ENCODE measurements at places on chromosomes 11 and 22.

DNA sequence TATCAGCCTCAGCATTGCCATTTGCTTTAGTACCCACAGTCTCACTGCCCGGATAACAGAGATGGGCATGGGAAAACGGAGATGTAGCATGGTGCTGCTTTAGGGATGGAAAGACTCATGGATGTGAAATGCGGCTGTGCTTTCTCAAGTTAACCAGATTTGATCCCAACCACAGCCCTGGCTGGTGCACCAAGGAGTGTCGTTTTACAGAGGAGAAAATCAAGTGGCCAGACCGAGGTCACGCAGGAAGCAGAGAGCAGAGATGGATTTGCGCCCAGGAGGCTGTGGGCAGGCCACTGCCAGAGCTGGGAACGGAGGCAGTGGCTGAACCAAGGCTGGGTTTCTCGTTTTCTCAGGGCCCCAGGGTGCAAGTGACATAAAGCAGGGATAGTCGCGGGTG lies 9.0 kb downstream of the MB start:
- no peak for DNase-seq

- DNase-seq: no peak
Observed at GRCh38 chr22:16654882-16655281, 62.3 kb upstream of the CCT8L2 start.

- DNase-seq: no peak
Observed at GRCh38 chr11:130477586-130478203, 29.2 kb downstream of the ADAMTS15 start.

DNA sequence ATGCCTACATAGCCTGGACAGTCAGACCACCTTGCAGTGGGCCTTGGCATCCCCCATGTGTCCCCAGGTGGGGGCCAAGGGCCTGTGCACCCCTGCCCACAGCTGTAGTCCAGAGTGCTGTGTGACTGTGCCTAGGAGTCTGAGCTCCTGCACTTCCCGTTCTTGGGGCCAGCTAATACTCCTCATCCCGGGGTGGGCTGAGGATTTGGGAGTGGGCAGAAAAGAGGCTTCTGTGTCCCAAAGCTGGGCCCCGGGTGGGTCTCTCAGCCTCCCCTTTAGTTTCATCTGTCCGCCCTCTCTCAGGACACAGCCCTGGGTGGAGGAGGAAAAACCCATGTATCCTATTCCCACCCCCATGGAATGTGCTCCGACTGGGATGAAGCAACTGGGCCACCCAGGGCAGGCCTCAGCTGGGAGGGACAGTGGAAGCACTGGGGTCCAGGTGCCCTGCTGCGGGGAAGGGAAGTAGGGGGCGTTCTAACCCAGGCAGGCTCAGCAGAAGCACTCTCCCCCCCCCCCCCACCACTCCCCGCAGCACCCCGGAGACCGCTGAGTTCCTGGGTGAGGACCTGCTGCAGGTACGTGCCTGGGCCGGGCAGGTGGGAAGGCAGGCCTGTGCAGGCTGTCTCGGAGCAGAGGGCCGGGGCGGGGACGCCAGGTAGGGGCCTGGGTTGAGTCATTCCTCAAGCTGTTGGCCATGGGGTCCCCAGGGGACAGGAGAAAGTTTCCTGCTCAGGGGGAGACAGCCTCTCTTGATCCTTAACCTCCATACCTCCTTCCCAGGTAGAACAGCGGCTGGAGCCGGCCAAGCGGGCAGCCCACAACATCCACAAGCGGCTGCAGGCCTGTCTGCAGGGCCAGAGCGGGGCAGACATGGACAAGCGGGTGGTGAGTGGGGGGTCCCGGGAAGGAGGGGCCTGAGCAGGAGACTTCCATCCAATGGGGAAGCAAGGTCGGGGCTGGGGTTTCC lies 1.4 kb downstream of the SH3BP1 start:
- no peak for DNase-seq

Measured in activated CD4-positive, alpha-beta T cell treated with anti-CD3 and anti-CD28 coated beads, Interleukin-2, amount 10 ng/mL, durations not matched to agents 7 days and 5 days (primary cell).